Cortex of kidney (tissue), 1 donor: ENCODE measurements at places on chromosomes 5 and 9.

GRCh38 chr5:31362529-31362900, 169.0 kb downstream of the CDH6 start:
- no peak for DNase-seq

- DNase-seq, result no peak
Observed at GRCh38 chr5:71481441-71481840, 26.0 kb downstream of the BDP1 start.

DNA sequence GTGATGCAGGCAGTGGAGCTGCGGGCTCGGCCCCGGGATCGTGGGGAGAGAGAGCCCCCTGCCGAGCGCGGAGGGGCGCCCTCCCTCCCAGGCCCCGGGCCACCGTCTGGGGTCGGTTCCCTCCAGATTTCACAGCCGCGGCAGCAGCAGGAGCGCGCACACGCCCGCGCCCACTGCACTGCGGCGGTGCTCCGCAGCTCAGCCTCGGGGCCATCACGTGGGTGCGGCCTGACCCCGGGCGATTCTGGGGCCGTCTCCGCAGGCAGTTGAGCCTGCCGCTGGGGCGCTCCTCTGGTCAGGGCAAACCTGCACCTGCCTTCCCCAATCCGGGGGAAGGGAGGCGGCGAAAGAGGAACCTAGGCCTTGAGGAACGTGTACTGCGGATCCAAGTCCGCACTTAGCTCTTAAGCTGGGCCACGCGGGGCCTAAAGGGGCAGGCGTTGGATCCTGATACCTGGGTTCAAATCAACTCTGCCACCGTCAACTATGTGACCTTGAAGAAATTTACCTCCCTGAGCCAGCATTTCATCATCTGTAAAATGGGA, 9.4 kb upstream of the DELE1 start:
- no peak for DNase-seq

DNA sequence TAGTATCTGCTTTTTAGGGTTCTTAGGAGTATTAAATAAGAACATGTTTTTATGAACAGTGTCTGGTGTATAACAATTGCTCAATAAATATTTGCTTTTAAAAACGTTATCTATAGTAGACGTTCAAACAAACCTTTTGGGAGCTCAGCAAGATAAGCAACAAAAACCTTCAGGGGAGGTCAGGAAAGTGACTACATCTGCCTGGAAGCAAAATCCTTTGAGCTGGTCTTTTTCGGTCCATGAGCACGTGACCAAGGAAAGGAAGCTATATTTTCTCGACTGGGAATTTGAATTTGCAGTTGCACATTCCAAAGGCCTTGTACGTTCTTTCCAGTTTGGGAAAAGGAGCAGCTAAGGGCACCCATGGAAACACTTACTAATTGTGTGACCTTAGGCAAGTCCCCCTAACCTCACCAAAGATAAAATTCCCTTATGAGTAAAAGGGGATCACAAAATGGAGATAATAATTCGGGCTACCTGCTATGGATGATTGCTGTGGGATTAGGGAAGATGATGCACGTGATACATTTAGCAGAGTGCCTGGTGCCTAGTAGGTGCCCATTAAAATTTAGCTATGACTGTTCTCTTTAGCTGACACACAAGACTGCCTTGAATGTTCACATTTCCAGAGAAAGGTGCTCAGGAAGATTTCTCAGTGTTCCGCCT, 45.4 kb downstream of the PTTG1 start:
- no peak for DNase-seq

DNA sequence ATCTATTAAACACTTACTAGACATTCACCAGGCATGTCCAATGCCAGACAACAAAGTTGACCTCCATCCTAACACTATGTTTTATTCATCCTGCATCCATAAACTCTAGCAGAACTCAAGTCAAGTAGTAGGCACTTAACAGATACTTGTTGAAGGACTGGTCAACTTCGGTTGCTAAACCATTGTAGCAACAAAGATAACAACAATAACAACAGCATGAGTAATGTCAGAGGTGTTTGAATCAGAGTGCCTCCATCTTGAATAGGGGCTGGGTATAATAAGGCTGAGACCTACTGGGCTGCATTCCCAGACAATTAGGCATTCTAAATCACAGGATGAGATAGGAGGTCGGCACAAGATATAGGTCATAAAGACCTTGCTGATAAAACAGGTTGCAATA, 180.5 kb upstream of the ZNF462 start:
- DNase-seq, result no peak

DNA sequence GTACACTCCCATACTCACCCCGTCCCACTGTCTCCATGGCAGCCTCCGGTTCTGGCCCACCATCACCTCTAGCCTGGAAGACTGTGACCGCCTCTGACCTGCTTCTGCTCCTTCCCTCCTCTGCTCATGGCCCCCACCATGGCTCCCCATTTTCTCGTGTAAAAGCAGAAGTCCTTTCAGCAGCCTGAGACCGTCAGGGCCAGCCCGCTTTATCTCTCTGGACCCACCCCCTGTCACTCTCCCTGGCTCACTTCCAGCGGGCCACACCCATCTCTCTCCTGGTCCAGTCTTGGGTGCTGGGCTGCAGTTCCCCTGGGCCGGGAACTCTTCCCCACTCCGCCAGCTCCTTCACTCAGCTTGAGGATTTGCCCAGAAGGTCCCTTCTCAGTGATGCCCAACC, 96.0 kb upstream of the RUFY1 start:
- DNase-seq, result no peak

DNA sequence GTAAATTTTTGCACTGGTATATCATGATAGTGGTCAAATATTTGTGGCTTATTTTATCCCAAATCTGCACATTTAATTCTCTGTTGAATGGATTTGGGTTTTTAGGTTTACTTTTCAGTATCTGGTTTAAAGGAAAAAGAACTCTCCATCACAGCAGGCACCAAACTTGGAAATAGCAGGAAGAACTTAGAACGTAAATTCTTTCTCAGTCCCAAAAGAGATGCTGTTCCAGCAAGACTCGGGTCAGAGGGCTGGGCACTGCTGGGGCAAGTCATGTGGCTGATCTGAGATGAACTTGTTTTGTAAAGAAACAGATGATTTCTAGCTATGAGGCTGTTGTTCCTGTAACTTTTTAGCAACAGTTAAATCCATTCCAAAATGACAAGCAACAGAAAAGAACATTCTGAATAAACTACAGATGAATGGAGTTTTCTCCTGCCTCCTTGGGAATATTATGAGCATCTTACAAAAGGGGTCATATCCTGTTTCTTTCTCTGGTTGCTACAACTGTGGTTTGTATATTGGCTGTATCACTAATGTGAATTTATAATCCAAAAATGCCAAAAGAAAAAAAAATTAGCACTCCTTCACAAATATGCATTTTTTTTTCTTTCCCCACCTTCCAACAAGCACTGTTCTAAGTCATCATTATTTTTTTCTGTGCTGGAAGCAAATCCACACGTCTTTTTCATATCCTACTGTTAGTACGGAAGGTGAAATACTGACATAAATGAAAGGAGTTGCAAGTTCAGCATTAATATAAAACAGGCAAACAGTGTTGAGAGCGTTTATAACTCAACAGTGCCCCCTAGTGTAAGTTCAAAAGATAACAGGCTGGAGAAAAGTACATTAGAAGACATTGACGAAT, 31.1 kb downstream of the OR2K2 start:
- DNase-seq, result no peak

DNA sequence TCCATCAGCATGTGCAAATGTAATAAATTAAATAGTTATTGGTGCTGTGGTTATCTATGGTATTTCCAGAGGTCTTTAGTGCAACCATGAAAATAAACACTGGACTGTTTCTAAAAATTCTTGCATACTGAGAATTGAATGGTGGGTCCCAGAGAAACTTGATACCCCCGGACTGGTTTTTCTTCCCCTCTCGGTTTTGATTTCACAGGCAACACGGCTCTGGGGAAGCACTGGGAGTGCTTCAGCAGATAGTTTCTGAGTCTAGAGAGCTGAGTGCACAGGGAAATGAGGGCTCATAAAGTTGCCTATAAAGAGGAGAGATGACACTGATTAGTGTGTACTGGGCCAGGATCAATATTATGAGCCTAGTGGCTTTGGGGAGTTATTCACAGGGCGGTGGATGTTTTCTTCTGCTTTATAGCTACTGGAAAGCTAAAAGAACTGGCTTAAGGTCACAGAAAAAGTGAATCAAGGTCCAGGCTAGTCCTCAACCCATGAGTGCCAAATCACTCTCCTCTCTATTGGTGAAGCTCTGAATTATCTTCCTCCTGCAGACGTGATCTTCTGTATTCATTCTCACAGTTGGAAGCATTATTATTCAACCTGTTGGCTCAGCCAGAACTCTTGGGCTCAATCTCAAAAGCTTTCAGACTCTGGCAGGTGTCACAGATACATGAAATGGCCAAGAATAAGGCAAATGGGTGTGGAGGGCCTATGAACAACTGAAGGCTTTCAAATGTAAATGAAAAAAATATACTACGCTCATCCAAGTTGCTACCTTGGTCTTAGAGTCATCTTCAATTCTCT, 170.2 kb upstream of the HMHB1 start:
- no peak for DNase-seq

- DNase-seq, result no peak
Observed at GRCh38 chr9:1673300-1673699, 341.8 kb upstream of the SMARCA2 start.

DNA sequence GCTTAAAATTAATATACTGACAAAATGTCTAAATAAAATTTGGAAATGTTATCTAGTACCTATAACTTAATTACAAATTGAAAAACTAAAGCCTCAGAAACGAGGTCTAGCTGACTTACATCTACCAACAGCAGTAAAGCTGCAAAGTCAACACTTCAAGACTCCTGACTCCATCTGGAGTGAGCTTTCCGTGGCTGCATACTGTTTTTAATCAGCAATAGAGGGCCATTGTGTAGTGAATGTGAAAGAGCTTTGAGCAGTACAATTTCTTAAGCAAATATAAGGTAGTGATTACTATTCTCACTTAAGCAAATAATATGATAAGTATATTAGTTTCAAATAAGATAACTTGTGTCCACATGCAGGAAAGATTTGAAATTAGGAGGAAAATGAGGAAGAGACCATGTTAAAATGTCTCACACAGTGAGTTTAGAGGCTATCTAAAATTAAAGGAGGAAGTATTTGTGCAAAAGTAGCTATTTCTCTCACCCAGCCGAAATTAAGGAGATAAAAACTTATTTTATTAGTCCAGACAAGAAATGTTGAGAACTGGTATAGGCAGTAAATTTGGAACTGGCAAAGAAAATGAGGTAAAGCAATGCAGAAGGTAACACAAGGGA, 6.4 kb downstream of the SPINK6 start:
- no peak for DNase-seq

DNA sequence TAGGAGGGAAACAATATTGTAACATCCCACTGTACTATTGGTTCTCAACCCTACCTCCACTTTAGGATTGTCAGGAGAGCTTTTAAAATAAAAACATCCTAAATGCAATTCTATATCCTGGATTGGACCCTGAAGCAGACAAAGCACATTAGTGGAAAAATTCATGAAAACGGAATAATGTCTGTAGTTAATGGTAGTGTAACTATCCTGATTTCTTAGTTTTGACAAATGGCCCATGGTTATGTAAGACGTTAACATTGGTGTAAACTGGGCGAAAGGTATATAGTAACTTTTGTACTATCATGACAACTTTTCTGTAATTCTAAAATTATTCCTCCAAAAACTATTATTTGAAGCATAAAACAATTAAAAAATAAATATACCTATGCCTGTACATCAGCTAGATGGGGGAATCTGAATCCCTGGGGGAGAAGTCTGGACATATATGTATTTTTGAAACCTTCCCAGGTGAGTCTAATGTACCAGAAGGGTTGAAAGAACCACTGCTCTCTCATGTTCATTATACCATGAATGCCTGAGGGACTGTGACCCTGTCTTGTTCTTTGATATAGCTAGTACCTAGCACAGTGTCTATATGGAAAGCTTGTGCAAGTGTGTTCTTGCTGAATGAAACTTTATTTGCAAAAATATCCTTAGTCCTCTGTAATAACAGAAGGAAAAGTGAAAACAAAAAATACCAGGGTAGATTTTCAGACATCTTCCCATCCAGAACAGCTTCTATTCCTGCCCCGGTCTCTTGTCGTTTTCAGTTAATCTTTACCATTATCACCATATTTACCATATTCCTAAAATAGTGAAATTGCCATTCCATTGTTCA, 3.4 kb upstream of the TRMO start:
- no peak for DNase-seq

GRCh38 chr5:113267361-113267900, 167.4 kb downstream of the TSSK1B start:
- DNase-seq, result no peak

- no peak for DNase-seq
Observed at GRCh38 chr5:84758008-84758407, 373.3 kb upstream of the EDIL3 start.

DNA sequence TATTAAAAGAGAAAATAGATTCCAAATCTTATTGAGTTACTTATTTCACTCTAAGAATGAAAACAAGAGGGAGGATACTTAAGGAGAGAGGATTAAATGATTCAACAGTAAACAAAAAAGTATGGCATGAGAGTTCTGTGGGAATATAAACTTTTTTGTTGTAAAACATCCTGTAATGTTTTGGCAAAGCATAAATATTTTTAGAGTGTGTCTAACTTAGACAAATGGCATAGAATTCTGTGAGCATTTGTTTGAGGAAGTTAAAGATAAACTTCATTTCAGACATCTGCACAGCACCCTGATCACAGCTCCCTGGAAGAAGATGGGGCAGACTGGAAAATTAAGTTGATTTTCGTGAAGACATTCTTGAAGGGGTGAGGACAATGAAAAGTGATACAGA, 246.8 kb upstream of the HAPLN1 start:
- DNase-seq, result no peak

GRCh38 chr9:24502206-24502937, 43.3 kb downstream of the IZUMO3 start:
- no peak for DNase-seq

DNA sequence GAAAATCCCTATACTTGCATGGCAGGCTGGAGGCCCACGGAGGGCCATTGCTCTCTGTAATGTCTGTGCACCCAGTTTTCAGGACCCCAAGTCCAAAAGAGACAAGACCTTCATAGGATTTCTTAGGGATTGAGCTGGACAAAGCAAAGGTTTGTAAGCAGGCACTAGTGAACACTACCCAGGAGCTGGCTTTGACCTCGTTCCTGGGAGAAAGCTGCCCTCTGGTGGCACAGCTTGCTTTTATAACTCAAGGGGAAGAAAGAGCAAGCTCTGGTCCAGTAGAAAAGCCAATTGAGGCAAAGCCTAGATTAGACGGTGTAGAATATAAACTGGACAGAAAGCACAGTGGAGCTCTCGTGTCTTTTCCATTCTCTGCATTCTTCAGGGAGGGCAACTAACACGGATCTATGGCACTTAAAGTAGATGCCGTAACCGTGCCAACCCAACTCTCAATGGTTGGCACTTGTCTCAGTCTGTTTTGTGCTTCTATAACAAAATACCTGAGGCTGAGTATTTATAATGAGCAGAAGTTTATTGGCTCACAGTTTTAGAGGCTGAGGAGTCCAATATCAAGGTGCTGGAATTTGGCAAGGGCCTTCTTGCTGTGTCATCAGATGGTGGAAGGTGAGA, 7.9 kb downstream of the GABRP start:
- no peak for DNase-seq

GRCh38 chr5:115214541-115214940, 44.8 kb upstream of the TRIM36 start:
- no peak for DNase-seq

- DNase-seq, result no peak
Observed at GRCh38 chr9:133725886-133726285, 12.3 kb downstream of the SARDH start.
